Transverse colon (tissue), 4 donors: ENCODE measurements at places on chromosomes 7 and 10. TPM values are rescaled to one million over a fixed set of nuclear protein-coding genes. Genes with fewer than 3 reads are reported as not detected.

GRCh38 chr10:116111483-116112095, 161.4 kb downstream of the GFRA1 start:
- DNase-seq = no peak

GRCh38 chr10:73839276-73839966, 28.0 kb upstream of the NDST2 start:
- DNase-seq = no peak

- no peak for DNase-seq
These were observed 259.2 kb downstream of the HDAC9 start for GRCh38 chr7:18754766-18755165.

Gene OR9A4
- total RNA-seq = not detected
